Stimulated activated CD4-positive, alpha-beta T cell treated with anti-CD3 and anti-CD28 coated beads, Interleukin-12 subunit alpha, Interleukin-12 subunit beta, amount 100 ng/mL, for 4 hours (primary cell): ENCODE measurements at places on chromosomes 4 and X.

- no peak for DNase-seq
These were observed 734 bp upstream of the SH3TC1 start for GRCh38 chr4:8198206-8198905.

DNA sequence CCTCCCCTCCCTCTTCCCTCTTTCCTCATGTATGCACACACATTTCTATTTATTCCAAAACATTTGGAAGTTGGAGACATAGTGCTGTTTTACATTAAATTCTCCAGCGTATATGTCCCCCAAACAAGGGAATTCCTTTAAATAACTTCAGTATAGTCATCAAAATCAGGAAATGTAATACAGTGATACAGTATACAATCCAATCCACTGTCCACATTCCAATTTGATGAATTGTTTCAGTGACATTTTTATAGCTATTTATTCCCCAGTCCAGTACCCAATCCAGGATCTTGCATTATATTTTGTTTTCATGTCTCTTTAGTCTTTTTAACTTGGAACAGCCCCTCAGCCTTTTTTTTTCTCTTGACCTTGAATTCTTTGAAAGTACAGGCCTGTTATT lies 233.0 kb downstream of the DKK2 start:
- no peak for DNase-seq

GRCh38 chr4:189420572-189420971 lies 520.1 kb upstream of the FRG1 start:
- DNase-seq, result no peak

GRCh38 chr4:99395595-99396364 lies 39.4 kb downstream of the ADH7 start:
- DNase-seq, result no peak

DNA sequence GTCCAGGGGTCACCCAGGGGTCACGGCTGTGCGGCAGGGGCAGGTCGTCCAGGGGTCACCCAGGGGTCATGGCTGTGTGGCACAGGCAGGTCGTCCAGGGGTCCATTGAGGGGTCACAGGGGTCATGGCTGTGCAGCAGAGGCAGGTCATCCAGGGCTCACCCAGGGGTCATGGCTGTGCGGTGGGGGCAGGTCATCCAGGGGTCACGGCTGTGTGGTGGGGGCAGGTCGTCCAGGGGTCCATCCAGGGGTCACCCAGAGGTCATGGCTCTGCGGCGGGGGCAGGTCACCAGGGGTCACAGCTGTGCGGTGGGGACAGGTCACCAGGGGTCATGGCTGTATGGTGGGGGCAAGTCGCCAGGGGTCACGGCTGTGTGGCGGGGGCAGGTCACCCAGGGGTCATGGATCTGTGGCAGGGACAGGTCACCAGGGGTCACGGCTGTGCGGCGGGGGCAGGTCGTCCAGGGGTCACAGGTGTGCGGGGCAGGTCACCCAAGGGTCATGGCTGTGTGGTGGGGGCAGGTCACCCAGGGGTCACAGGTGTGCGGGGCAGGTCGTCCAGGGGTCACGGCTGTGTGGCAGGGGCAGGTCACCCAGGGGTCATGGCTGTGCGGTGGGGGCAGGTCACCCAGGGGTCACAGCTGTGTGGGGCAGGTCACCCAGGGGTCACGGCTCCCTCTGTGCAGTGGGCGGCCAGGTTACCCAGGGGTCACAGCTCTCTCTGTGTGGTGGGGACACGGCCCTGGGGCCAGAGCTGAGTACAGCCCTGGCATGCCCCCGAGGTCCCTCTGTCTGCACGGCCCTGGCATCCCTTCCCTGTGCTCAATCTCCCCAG lies 16.0 kb downstream of the ATP5ME start:
- no peak for DNase-seq

GRCh38 chr4:145805490-145805889 lies 125.5 kb downstream of the C4orf51 start:
- DNase-seq, result no peak

DNA sequence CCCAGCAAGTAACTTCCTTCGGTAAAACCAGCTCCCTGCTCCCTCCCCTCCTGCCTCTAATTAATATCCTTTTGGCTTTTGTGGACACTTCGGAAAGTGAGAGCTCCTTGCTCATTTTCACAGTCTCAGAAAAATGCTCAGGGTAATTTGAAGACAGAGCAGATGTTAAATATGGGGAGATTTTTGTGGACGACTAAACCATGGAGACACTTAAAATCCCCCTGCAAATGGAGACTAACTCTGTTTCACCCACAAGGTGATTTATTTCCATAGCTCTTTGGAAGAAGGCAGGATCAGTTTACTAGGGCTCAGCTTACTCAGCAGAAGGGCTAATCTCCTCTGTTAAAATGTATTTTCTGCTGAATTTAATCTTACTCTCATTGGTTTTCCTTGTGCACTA lies 12.2 kb upstream of the AMOT start:
- no peak for DNase-seq

- DNase-seq, result no peak
These were observed 167.4 kb downstream of the HS3ST1 start for GRCh38 chr4:11261066-11261850.

DNA sequence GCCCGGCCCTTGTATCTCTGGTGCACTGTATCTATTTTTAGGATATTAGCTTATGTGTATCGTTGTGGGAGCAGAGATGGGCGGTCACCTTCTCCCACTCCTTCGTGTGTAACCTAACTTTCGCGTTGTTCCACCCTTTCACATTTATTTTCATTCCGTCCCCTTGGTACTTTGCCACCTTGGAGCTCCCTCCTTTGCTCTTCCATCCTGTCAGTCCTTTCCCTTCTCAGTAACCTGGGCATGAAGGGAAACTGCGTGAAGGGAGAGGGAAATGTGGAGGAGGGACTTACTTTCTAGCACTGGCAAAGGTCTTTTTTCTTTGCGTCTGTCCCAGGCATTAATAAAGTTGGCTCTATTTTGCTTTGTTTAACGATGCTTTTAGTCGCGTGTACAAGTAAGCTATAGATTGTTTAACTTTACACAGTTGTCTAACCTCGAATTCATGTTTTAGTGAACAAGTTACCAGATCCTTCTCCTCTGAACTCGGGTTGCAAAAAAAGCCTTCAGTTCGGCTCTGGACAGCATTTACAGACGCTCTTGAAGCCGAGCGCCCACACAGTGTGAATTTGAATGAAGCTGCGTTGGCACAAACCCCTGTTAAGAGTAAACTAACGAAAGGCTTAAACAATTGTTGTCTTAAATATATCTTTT lies 3.9 kb downstream of the PCDH10 start:
- DNase-seq, result no peak

DNA sequence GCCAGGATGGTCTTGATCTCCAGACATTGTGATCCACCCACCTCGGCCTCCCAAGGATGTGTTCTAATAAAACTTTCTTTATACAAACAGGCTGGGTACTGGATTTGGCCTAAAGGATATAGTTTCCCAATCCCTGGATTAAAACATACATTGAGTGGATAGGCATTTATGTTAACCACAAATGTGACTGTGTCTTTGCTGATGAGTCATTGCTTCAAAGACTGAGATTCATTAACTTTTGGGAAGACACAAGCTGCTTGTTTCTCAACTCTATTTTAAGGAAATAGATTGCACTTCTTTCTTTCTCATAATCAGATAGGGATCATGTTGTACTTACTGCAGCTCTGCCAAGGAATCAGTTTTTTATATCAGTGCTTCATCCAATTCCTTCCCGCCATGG lies 131.3 kb upstream of the AGA start:
- no peak for DNase-seq

GRCh38 chr4:169745291-169745690 lies 12.5 kb downstream of the HPF1 start:
- no peak for DNase-seq

DNA sequence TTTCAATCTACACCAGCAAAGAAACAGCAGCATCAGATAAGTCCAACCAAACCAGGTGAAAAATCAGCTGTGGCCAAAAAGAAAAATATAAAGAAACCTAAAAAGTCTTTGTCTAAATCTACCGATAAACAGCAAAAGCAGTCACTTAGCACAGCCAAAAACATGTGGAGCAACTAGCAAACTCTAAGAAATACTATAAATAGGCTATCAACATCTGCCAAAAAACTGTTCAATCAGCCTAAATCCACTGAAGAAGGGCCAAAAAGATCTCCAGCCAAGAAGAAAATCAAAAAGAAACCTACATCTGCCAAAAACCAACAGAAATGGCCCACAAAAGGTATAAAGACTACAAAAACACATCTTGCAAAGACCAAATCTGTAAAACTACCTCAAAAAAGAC lies 36.7 kb upstream of the CABS1 start:
- DNase-seq, result no peak

DNA sequence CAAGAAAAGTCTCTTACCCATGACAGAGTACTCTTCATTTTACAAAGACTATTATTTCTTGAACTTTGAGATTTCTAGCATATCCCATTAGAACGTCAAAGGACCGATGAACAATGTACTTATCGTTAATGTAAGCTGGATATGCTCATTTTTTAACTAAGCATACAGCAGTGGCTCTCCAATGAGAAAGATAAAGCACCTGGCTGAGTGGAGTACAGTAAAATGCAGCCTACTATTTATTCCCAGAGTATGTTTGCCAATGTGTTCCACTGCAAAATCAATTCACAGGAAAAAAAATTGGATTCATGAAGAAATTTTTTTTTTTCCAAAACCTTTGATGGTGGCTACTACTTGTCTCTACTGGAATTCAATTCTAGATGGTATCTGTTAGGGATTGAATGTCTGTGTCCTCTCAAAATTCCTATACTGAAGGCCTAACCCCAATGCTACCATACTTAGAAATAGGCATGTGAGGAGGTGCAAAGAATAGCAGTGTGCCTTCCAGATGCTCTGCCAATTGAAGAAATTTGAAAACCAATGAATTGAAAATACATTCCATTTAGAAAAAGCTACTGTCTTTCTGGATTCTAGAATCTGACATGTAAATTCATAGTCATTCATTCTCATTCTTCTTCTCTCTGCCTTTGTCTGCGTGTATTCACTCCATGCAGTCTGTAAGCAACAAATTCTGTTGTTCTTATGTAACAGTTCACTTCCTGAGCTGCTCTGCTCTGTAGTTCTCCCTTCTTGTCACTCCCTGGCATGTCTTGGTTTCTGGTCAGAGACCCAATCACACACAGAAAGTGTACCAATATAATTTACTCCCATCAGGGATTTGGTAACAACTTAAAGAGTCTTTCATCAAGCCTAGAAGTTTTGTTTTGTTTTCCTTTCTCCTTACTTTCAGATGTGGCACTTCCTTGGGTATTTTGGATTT lies 61.4 kb downstream of the PAPSS1 start:
- DNase-seq, result no peak

GRCh38 chr4:16672421-16672820 lies 226.0 kb downstream of the LDB2 start:
- no peak for DNase-seq

DNA sequence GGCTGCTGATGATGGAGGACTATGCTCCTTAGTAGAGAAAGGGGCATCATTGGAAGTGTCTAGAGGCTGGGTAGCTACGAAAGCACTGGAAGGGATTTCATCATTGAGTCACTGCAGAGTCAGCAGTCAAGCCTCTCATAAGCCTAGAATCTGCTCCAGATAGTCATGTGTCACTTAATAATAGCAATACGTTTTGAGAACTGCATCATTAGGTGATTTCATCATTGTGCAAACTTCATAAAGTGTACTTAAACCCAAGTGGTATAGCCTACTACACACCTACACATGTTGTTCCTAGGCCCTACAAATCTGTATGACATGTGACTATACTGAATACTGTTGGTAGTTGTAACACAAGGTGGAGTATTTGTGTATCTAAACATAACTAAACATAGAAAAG lies 165.6 kb downstream of the PTTG2 start:
- no peak for DNase-seq

GRCh38 chrX:129606918-129607317 lies 47.8 kb downstream of the APLN start:
- peak; percentile 38 for DNase-seq

- no peak for DNase-seq
These were observed 44.9 kb downstream of the JADE1 start for GRCh38 chr4:128854433-128854832.

DNA sequence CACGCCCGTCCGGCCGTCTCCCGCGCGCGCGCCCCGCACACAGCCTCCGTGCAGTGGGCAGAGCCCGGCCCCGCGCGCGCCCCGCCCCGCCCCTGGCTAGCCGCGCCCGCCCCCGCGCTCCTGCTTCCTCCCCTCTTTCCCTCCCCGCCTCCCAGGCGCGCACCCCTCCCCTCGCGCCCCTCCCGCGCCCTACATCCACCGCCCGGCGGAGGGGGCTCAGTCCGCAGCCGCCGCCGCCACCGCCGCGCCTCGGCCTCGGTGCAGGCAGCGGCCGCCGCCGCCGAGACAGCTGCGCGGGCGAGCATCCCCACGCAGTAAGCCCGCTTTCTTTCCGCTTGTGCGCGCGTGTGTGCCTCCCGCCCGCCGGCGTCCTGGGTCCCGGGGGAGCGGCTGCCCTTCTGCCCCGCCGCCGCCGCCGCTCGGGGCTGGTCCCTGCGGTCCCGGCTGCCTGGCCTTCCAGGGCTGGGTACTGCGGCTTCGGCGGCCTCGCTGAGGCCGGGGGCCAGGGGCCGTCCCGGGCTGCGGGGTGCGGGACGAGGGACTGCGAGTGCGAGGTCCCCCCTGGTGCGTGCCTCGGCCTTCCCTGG lies at the start of gene FHL1:
Gene FHL1 (plus strand): TSS at position 219 of the 587 bp plus-strand sequence.
- DNase-seq, result peak; percentile 55

DNA sequence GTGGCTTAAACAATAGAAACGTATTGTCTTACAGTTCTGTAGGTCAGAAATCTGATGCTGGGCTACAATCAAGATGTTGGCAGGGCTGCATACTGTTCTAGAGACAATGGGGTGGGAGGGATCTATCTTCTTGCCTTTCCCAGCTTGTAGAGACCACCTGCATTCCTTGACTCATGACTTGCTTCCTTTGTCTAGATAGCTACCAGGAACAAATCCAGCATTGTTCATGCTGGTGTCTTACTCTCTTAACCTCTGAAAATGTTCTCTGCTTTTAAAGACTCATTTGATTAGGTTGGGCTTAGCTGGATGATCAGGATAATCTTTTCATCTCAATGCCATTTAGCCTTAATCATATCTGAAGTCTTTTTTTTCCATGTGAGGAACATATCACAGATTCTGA lies 169.0 kb downstream of the ZNF330 start:
- no peak for DNase-seq

DNA sequence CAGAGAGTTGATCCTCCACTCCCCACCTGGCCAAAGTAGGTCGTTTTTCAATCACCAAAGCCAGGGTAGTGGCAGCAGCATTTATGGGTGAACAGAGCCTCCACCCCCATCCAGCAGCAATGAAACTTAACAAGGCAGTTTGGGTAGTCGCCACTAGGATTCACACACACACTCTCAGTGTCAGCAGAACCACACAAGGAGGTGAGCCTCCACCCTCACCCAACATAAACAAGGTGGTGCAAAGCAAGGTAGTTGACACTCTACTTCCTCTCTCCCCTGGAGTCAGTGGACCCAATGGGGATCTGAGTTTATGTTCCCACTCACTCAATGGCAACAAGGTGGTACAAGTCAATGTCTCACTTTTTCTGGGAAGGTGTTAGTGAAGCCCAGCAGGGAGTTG lies 50.4 kb upstream of the CCDC149 start:
- no peak for DNase-seq

GRCh38 chr4:143438710-143439109 lies 74.8 kb upstream of the SMARCA5 start:
- DNase-seq, result no peak

- no peak for DNase-seq
These were observed 111.2 kb downstream of the ZNF518B start for GRCh38 chr4:10346023-10346422.

- DNase-seq, result no peak
These were observed 5.5 kb downstream of the RPS6KA6 start for GRCh38 chrX:84182516-84182915.

GRCh38 chr4:791252-791897 lies 34.6 kb downstream of the CPLX1 start:
- no peak for DNase-seq

GRCh38 chr4:54677416-54677815 lies 19.7 kb downstream of the KIT start:
- no peak for DNase-seq

GRCh38 chr4:37985730-37986275 lies 25.6 kb downstream of the PTTG2 start:
- DNase-seq, result no peak
